ENCODE measurements at places on chromosomes 11 and 22. TPM values are rescaled to one million over a fixed set of nuclear protein-coding genes. Genes with fewer than 3 reads are reported as not detected.

GRCh38 chr22:24198682-24199052, 17.4 kb downstream of the SUSD2 start:
- no peak overlapping the region for H3K27ac ChIP-seq
- no peaks in the 10 kb centered on the region for H3K36me3 ChIP-seq
- H3K4me1 ChIP-seq = 0 out of 2 replicates have a peak, but pooled peaks cover 9% of the 10 kb centered on the region
- no peaks in the 10 kb centered on the region for H3K27me3 ChIP-seq

GRCh38 chr22:23282986-23283385, 102.7 kb downstream of the BCR start:
- no peaks in the 10 kb centered on the region for H3K27me3 ChIP-seq
- no peaks in the 10 kb centered on the region for H3K4me1 ChIP-seq
- DNase-seq = no peak
- H3K36me3 ChIP-seq = peaks cover 32% of the 10 kb centered on the region
- no peak overlapping the region for H3K27ac ChIP-seq
- H3K4me3 ChIP-seq = no peak overlapping the region

DNA sequence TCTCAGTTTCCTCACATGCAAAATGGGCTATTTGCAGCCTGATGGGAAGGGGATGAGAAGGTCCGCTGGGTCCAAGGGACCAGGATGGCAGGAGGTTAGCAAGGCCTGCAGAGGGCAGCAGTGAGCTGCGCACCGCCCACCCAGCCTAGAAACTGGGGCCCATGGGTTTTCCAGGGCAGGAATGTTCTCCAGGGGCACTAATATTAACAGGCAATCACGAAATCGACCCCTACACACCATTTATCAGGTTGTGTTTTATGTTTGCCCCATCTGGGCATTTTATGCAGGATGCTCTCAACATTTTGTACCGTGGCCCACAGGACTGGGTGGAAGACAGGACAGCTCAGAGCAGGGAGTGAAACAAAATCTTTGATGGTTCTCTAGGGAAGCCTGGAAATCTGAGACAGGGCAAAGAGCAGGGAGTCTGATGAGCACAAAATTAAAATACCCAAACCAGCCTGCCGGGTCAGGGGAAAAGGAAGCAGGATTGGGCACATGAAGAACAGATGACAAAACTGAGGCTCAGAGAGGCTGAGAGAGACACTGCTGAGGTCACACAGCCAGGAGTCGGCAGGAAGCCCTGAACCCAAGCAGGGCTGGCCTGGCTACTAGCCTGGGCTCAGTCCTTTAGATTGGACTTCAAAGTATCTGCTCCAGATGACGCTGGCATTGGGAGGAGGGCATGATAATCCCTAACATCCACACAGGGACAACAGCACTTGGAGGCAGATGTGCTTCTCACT, 1.6 kb upstream of the BCR start:
- DNase-seq = peak; percentile 84
- H3K27ac ChIP-seq = no peak overlapping the region
- no peaks in the 10 kb centered on the region for H3K27me3 ChIP-seq
- H3K36me3 ChIP-seq = peaks cover 27% of the 10 kb centered on the region
- H3K4me3 ChIP-seq = no peak overlapping the region

GRCh38 chr11:60274416-60274815, 6.0 kb upstream of the MS4A4A start:
- no peak overlapping the region for H3K27ac ChIP-seq
- H3K36me3 ChIP-seq = peaks cover 2% of the 10 kb centered on the region
- DNase-seq = no peak
- H3K4me1 ChIP-seq = peaks cover 28% of the 10 kb centered on the region

USP2 gene
- 7.3 TPM for total RNA-seq

DGCR6 gene
- 2.4 TPM for total RNA-seq

DNA sequence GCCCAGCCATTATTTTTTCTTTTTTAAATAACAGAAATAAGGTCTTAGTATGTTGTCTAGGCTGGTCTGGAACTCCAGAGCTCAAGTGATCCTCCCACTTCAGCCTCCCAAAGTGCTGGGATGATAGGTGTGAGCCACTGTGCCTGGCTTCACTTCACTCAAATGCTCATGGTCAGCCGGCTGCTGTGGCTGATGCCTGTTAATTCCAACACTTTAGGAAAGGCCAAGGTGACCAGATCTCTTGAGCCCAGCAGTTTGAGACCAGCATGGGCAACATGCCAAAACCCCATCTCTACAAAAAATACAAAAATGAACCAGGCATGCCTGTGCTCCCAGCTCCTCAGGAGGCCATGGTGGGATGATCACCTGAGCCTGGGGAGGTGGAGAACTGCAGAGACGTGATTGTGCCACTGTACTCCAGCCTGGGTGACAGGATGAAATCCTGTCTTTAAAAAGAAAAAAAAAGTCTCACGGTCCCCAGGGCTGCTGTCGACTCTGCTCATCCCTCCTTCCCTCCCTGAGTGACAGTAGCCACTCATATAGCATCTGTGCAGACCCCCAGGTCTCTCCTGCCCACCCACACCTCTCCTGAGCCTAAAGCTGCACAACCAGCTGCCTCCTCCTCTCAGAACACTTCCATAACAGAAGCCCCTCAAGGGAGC, 3.6 kb downstream of the YDJC start:
- DNase-seq = no peak
- peaks cover 6% of the 10 kb centered on the region for H3K27me3 ChIP-seq
- peaks cover 18% of the 10 kb centered on the region for H3K36me3 ChIP-seq
- no peak overlapping the region for H3K4me3 ChIP-seq
- H3K27ac ChIP-seq = peak overlapping the region; percentile 42

DNA sequence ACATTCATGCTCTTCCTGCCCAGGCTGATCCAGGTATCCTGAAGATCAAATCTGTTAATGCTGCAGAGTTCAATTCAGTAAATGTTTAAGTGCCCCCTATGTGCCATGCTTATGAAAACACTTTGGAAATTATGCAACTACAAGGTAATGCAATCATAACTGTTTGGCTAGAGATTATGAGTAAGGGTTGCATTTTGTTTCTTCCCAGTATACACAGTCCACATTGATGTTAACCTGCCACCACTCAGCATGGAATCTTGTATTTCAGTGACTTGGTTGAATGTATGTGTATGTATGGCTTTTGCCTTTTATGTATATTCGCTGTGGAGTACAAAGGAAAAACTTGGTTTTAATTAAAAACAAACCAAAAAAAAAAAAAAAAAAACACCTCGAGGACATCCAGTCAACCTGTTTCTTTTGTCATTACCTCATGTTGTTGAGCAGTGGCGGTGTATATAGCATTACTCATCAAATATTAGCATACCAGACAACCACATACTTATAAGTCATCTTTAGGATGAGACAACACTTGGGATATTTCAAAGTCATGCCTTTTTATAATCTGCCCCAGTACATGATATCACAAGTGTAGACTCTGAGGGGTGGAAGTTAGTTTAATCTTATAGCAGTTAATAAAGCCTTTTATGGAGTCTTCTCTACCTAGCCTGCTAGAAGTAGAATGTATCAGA, 86.1 kb upstream of the HORMAD2 start:
- H3K36me3 ChIP-seq = peaks cover 8% of the 10 kb centered on the region
- no peak for DNase-seq
- no peaks in the 10 kb centered on the region for H3K27me3 ChIP-seq
- H3K27ac ChIP-seq = peak overlapping the region; percentile 26

SEPTIN3 gene
- total RNA-seq = 24.0 TPM

- H3K36me3 ChIP-seq = no peaks in the 10 kb centered on the region
- H3K4me1 ChIP-seq = peaks cover 2% of the 10 kb centered on the region
- H3K27ac ChIP-seq = no peak overlapping the region
- no peaks in the 10 kb centered on the region for H3K27me3 ChIP-seq
- no peak for DNase-seq
- H3K4me3 ChIP-seq = no peak overlapping the region
These were observed 44.7 kb upstream of the TTC12 start for GRCh38 chr11:113269636-113270035.

CD3G gene
- total RNA-seq = 0.20 TPM

DNA sequence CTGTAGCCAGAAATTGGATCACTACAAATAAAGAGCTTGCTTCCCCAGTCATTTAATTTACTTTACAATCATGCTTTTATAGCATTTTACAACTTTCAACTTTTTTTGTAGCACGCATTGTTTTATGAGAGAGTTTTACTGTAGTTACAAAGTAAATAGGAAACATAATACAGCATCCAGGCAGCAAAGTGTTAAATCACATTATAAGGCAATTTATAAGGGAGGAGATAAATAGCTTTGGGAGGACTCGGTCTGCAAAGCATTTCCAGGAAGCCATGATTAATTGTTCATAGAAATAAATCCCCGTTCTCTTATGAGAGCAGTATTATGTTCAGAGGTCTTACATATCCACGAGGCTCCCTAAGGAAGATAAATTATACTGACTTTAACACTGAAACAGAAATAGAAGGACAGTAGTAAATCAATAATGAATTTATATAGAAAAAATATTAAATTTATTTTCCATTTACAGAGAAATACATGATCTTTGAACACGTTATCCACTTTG, 792.6 kb upstream of the RAG2 start:
- H3K36me3 ChIP-seq = peaks cover 64% of the 10 kb centered on the region
- no peak overlapping the region for H3K27ac ChIP-seq
- no peak overlapping the region for H3K4me3 ChIP-seq
- peaks cover 7% of the 10 kb centered on the region for H3K27me3 ChIP-seq
- no peak for DNase-seq

SERPIND1 gene
- total RNA-seq = 0.09 TPM

YWHAH gene
- 203 TPM for total RNA-seq

CEP126 gene
- total RNA-seq = 2.4 TPM

PTPRJ gene
- 17.1 TPM for total RNA-seq

GRCh38 chr11:128837627-128838026, 29.5 kb downstream of the KCNJ1 start:
- no peaks in the 10 kb centered on the region for H3K27me3 ChIP-seq
- H3K36me3 ChIP-seq = peaks cover 4% of the 10 kb centered on the region
- H3K4me1 ChIP-seq = peaks cover 46% of the 10 kb centered on the region
- H3K27ac ChIP-seq = no peak overlapping the region
- H3K4me3 ChIP-seq = no peak overlapping the region

OR4A16 gene
- total RNA-seq = not detected

- H3K36me3 ChIP-seq = no peaks in the 10 kb centered on the region
- no peak overlapping the region for H3K27ac ChIP-seq
- H3K4me3 ChIP-seq = no peak overlapping the region
- peaks cover 9% of the 10 kb centered on the region for H3K4me1 ChIP-seq
- DNase-seq = no peak
These were observed 21.5 kb downstream of the PLEKHB1 start for GRCh38 chr11:73667891-73668290.

ZPR1 gene
- total RNA-seq = 59.6 TPM
